CD4-positive, alpha-beta T cell treated with Interleukin-10 for 1 hour (primary cell): ENCODE measurements at places on chromosomes 3 and 15.

GRCh38 chr15:96334705-96335410 is 4.4 kb downstream of the NR2F2 start:
- DNase-seq: no peak

- DNase-seq: no peak
Measured at GRCh38 chr3:157981819-157982218, 124.4 kb downstream of the SHOX2 start.

- DNase-seq: no peak
Measured at GRCh38 chr15:90471769-90472168, 58.0 kb upstream of the CRTC3 start.

DNA sequence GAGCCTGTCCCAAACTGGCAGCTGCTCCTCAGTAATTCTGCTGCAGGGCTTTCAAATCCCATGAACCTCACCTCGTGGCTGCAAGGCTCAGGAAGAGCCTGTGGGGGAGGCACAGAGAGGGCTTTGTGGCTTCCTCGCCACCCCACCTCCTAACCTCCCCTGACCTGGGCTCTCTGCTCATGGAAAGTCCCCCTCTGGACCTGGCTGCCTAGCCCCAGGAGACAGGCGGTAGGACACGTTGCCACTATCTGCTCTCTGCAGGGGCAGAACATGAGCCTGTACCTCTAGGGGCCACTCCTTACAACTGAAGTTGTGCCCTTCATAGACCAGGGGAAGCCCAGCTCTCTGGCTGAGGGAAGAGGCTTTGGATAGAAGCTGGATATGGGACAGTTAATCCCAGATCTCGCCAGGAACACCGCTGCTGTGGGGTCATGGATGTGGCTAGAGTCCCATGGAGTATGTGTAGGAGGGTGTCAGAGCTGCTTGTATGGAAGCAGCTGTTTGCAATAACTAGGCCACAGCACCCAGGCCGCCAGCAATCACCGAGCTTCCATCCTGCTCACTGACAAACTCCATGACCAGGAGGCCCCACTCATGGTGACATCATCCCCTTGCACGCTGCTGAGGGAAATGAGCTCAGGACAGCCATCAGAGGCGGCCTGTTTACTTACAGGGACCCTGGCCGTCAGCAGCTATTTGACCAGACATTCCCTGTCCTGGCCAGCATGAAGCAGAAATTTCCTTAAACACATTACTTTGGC is 34.0 kb upstream of the CILP start:
- DNase-seq: no peak

DNA sequence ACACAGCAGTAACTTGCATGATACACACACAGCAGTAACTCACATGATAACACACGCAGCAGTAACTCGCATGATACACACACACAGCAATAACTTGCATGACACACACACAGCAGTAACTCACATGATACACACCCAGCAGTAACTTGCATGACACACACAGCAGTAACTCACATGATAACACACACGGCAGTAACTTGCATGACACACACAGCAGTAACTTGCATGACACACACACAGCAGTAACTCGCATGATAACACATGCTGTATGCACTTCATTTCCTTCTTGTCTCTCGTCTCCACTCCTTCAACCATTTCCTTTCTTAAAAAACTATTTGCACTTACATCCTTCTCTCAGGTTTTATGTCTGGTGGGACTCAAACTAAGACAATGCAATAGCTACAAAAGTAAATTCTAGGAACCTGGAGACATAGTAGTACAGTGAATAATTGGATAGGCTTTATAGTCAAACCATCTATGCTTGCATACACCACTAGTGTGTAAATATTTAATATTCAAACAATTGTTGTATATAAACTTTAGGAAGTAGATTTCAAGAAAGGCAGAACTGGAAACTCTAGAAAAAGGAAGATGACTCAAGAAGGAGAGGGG is 130.8 kb downstream of the UACA start:
- DNase-seq: no peak

GRCh38 chr3:171622126-171622525 is 161.9 kb upstream of the TNIK start:
- DNase-seq: no peak

DNA sequence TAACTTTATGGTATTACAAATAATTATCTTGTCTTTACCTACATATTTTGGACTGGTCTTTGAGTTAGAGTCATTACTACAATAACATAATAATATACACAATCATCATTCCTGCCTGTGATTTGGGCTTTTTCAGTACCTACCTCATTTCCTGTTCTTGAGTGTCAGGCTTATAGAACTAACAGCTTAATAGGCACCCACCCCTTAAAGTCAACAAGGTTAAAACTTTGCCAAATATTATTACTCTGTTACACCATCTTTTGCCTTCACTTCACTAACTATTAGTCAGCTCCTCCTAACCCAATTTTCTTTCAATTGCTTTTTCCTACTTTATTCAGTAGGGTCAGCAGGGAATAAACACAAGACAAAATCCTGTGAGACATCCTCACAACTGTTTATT is 488.7 kb upstream of the AGTR1 start:
- DNase-seq: no peak

DNA sequence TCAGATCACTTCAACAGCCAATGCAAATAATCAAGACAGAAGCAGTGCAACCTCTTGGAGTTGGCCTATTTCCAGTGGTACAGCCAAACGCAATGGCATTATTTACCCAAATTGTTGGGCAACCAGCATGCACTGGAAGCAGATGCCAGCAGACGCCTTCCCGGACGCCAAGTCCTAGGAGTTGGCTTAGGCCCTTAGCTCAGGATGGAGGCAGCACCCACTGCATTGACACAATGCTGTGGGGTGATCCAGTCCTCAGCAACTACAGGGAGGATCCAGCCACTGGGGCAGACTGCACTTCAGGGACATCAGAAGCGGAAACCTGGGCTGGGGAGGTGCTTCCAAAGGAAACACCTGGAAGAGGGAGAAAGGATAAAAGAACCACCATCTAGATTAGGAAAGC is 290.4 kb downstream of the FAM43A start:
- DNase-seq: no peak

- DNase-seq: no peak
Measured at GRCh38 chr3:144482876-144483275, 511.3 kb downstream of the DIPK2A start.

- no peak for DNase-seq
Measured at GRCh38 chr3:66035763-66036477, 2.8 kb downstream of the MAGI1 start.

GRCh38 chr15:44810237-44810636 is 73.9 kb downstream of the TRIM69 start:
- DNase-seq: no peak

DNA sequence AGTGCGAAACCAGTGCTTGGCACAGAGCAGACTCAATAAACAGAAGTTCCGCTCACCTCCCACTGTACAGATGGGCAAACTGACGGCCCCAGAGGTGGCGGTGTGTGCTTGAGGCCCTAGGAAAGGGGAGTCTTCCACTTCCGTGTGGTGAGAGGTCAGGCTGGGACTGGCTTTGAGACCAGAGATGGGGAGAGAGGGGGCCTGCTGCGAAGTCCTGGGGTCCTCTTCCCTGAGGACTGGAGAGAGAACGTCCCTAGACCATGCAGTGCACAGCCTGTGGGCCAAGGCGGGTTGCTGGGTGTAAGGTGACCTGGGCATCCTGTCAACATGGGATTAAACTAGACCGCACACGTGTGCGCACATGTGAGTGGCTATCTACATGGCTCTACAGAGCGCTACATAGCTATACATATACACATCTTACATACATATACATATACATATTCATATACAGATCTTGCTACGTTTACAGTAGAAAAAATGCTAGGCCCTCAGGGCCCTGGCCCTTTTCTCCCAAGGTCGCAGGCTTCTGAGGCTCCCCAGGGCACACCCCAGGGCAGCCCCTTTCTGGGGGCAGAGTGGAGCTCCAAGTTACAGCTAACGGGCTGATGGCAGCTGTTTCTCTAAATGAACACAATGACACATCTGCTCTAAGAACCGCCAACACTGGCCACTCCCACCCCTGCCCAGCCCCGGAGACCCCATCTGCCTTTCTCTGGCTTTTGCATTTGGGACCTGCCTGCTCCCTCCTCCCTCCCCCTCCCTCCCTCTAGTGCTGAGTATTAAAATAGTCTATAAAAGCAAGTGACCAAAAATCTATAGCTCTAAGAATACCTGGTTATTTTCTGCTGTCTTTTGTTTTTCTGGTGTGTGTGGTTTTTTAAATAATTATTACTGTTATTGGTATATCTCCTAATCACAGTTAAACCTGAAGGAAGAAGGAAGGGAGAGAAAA is 47.0 kb downstream of the HCN4 start:
- DNase-seq: no peak
